ENCODE measurements at places on chromosomes 16 and 17.
A peak's percentile ranks its signal among the peaks of the same experiment; 100 is the strongest.

DNA sequence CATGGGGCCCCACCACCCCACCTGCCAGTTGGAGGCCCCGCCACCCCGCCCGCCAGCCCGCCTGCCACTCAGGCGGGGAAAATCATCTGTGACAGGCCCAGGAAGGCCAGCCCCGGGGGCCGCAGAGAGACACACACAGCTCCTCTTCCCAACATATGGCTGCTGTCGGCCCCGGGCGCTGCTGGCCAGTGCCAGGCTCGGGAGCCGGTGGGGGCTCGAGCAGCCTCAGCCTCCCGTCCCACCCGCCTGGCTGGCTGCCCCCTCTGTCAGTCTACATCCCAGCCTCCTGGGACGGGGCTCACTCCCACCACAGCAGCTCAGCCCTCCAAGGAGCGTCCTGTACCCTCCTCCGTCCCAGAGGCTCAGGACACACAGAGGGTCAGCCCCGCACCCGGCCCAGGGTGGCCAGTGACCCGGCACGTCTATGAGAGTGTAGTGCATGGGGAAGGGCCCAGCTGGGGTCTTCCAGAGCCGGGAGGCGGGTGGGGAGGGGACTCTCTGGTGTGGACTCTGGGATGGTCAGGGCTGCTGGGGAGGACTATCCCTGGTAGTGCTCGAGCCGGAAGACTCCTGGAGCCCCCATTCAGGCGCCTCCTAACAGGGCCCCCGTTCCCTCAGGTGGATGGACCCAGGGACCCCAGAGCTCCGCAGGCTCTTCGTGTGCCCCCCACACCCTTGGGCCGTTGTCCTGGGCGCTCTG is 3.6 kb upstream of the PRR35 start:
- no peak for DNase-seq

DNA sequence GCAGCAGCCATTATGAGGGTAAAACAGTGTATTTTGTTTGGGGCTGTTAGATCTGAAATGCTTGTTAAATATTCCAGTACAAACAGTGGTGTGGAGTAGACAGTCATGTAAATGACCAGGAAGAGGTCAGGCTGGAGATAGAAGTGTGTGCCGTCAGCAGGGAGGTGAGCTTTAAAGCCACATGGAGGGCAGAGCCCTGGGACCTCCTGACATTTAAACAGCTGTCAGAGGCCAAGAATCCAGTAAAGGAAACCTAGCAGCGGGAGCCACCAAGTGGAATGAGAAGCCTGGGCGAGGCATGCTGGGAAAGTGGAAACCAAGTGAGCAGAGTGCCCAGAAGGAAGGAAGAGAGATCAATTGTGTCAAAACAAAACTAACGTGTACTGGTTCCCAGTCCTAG is 26.8 kb downstream of the C17orf67 start:
- no peak for DNase-seq

DNA sequence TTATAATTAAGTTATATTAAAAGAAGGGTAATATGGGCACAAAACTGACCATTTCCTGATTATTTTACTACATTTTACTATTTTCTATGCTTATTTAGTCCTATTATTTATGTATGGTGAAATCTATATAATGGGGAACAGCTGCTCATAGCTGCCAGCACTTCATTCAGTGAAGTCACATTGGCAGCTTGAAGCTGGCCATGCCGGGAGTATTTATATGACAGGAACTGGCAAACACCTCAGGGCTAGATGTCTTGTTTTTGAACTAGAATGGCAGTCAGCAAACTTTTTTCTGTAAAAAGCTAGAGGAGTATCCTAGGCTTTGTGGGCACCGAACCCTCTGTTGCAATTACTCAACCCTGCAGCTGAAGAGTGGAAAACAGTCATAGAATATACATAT is 104.1 kb downstream of the CDH13 start:
- peak; percentile 6 for DNase-seq

DNA sequence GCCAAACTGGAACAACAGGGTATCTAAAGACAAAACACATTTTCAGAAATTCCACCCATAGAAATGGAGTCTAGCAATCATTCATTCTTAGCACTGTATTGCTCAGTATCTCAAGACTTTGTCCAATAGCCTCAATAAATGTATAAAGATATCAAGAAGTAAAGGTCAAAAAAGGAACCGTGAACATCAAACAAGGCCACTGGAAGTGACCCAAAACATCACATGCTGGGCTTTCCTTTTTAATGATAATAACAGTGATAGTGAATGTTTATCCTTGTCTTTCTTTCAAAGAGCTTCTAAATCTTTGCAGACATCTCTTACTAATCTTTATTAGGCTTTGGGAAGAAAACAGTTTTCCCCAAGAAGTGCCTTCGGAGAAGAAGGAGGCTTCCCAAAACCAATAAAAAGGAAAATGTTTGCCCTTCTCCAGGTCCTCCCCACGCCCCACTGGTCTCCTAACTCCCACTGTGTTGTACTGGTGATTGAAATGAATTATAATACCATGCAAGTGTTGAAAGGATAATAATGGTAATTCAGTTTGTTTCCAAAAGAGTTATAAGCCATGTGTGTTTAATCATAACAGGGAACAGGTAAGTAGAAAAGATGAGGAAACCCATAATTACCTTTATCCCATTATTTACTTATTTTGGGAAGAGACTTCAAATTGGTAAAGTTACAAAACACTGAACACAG is 18.6 kb downstream of the RNF43 start:
- no peak for DNase-seq

DNA sequence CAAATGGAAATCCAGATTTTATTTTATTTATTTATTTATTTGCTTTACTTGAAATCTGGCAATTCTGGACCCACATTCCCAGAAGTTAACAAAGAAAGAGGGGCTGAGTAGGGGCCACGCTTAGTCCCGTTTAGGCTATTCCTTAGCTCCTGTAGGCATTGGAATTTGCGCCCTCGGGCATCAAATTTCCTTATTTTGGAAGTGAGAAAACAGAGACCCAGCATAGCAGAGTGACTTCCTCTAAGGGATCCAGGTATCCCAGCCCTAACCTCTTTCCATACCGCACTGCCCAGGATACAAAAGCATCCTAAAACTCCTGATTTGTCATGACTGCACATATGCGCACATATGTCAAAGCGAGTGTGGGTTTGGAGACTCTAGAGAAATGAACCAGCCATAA is 19.0 kb upstream of the SMG1 start:
- no peak for DNase-seq

DNA sequence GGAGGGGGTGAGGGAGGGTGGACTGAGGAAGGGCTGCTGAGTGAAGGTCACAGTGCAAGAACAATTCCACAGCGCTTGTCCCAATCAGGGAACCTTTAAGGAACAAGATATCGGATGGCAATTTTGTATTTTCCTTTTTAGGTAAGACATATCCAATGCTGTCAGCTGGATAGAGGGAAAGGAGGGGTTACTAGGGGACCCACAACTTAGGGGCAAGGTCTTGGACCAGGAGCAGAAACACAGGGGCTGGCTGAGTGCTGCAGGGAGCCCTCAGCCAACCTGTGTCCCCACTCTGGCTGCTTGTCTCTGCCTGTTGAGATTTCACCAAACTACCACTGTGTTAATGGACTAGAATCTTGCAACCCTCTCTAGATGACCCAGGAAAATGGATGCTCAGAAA is 47.6 kb downstream of the AKAP1 start:
- DNase-seq = no peak

GRCh38 chr17:22265807-22266206 is 573.5 kb downstream of the KCNJ18 start:
- no peak for DNase-seq

GRCh38 chr17:2982854-2983253 is 80.6 kb downstream of the OR1D5 start:
- DNase-seq = peak; percentile 76

DNA sequence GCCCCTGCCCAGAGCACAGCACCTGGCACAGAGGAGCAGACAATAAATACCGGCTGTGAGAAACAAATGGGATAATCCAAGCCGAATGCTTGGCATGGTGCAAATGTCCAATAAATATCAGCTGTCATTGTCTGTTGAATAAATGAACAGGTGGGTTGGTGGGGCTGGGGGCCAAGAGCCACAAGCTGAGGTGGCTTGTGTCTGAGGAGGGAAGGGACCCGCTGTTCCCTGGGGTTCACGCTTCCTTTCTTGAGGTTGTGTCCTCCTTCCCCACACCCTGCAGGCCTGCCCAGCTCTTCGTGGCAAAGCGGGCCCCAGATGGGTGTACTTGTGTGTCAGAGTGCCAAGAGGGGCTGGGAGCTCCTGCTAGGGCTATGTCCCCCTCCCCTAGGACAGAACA is 38.6 kb downstream of the ARHGAP27 start:
- DNase-seq = no peak

GRCh38 chr16:84689111-84689510 is 10.7 kb upstream of the USP10 start:
- peak; percentile 21 for DNase-seq

DNA sequence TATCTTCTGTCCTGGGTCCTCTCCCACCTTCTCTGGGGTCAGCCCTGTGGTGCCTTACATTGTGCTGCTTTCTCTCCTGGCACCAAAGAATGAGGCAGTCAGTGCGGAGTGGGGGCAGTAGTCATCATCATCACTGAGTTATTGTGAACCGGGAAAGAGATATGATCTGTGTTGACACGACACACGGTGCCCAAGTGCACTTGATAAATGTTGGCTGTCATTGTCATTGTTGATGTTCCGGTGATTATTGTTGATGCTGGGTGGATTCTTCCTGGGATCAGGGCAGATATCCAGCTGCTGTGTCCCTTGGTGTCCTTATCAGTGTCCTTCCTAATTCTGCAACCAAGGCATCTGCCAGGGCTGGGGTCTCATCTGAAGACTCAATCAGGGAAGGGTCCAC is 121.7 kb downstream of the ABCC6 start:
- no peak for DNase-seq

GRCh38 chr16:84339311-84339710 is 29.0 kb upstream of the ATP2C2 start:
- no peak for DNase-seq

GRCh38 chr17:81871387-81872230 is 472 bp upstream of the ARHGDIA start:
- peak; percentile 77 for DNase-seq

- no peak for DNase-seq
These were observed 168.5 kb downstream of the CYB561 start for GRCh38 chr17:63277629-63278028.

GRCh38 chr17:16001226-16001897 is 1.7 kb downstream of the TTC19 start:
- no peak for DNase-seq

DNA sequence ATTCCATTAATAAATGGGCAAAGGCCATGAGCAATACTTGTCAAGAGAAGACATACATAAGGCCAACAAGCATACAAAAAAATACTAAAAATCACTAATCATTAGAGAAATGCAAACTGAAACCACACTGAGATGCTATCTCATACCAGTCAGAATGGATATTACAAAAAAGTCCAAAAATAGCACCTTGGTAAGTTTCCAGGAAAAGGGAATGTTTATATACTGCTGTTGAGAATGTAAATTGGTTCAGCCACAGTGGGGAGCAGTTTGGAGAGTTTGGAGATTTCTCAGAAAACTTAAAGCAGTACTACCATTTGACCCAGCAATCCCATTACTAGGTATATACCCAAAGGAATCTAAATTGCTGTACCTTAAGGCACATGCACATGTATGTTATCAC is 467.7 kb downstream of the CDH11 start:
- no peak for DNase-seq

GRCh38 chr16:87671715-87672270 is 69.5 kb downstream of the JPH3 start:
- DNase-seq = no peak
